Activated CD4-positive, alpha-beta memory T cell treated with anti-CD3 and anti-CD28 coated beads, Interleukin-2, amount 10 ng/mL, durations not matched to agents 7 days and 5 days (primary cell): ENCODE measurements at places on chromosomes 12 and 14. TPM values are rescaled to one million over a fixed set of nuclear protein-coding genes. Genes with fewer than 3 reads are reported as not detected.

The ZCRB1 gene
- 54.9 TPM for total RNA-seq

DNA sequence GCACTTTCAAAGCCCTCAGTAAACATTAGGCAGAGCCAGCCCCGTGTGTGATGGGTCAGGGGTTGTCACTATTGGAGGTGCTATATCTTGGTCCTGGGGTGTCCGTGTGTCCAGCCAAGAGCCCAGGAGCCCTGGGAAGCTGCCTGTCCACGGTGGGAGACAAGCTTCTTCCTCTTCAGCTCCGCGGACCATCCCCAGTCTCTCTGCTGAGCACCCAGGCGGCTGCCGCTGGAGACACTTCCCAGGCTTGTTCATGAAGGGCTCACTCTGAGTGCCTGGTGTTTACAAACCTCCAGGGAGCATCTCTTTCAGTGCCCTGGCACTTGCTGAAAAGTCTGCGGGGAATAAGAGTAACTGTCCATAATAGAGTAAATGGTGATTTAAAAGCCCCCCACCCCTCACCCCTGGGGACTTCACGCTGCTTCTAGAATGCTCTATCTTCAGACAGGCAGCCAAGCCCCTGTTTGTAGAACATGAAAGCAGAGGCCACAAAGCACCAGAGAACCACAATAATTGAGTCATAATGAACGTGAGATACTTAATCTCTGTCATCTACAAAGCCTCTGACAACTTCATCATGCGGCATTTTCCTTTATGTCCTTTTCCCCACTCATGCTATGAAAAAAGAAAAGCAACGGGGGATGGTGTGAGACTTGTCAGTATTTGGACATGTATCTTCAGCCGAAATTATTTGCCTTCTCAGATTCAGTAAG lies 178.6 kb downstream of the TMEM132C start:
- H3K27me3 ChIP-seq, result no peaks in the 10 kb centered on the region
- H3K27ac ChIP-seq, result no peak overlapping the region
- DNase-seq, result no peak
- H3K4me3 ChIP-seq, result no peak overlapping the region
- H3K4me1 ChIP-seq, result no peaks in the 10 kb centered on the region

GRCh38 chr14:23577710-23578392 lies 739 bp downstream of the JPH4 start:
- no peak overlapping the region for H3K4me3 ChIP-seq
- peaks cover 16% of the 10 kb centered on the region for H3K4me1 ChIP-seq
- no peak for DNase-seq
- no peaks in the 10 kb centered on the region for H3K36me3 ChIP-seq
- H3K27ac ChIP-seq, result no peak overlapping the region

DNA sequence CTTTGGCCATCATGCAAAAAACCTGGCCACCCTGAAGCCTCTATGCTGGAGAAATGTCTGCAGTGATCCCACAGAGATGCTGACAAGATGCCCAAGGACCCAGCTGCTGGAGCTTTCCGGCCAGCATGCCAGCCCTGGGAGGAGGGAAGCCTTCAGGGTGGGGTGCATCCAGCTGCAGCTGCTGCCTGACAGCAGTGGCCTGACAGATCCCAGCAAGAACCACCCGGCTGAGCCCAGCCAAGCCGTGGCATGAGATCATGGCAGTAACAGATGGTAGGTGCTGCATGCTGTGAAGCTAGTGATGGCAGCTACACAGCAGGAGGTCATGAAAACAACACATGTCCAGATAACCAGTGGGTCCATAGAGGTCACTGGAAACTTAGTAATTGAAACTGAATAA lies 13.8 kb downstream of the CLBA1 start:
- H3K4me1 ChIP-seq, result peaks cover 5% of the 10 kb centered on the region
- H3K27me3 ChIP-seq, result no peaks in the 10 kb centered on the region
- no peak overlapping the region for H3K4me3 ChIP-seq
- no peak for DNase-seq
- peaks cover 7% of the 10 kb centered on the region for H3K36me3 ChIP-seq

- peaks cover 30% of the 10 kb centered on the region for H3K4me1 ChIP-seq
- H3K4me3 ChIP-seq, result no peak overlapping the region
- H3K27me3 ChIP-seq, result no peaks in the 10 kb centered on the region
- H3K27ac ChIP-seq, result peak overlapping the region; percentile 9
- DNase-seq, result peak; percentile 60
- H3K36me3 ChIP-seq, result peaks cover 2% of the 10 kb centered on the region
These were observed 229.6 kb downstream of the BCAT1 start for GRCh38 chr12:24719293-24719721.
